Kasumi-1 (cell line): ENCODE measurements at places on chromosomes 1 and 21.
A peak's percentile ranks its signal among the peaks of the same experiment; 100 is the strongest.

DNA sequence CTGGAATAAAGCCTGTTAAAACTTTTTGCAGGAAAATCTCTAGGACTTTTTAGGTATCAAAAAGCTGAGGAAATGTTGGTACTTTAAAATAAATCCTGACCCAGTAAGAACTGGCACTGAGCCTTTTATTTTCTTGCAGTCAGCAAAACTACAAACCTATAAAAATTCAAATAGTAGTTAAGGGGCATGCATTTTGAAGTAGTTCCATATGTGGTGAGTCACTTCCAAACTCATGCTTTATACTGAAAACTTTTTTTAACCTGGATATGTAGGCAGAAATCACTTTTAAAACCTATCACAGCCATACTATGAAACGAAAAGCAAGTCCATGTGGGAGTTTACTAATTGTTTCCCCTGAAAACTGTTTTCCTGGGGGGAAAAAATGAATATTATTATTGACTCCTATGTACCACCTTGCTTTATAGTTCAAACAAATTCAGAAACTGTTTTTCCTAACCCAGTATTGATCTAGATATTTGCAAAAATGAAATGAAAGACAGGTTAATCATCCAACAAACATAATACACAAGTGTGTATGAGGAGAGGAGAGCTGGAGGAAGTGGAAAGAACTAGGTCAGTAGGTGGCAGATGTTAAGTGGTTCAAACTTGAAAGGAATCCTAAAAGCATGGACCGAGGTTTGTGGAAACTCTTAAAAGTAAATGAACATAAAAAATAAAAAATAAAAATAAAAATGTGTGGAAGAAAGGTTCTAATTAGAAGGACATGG lies 30.5 kb downstream of the NRIP1 start:
- no peak for DNase-seq

GRCh38 chr1:18547460-18547859 lies 66.7 kb downstream of the KLHDC7A start:
- no peak for DNase-seq

DNA sequence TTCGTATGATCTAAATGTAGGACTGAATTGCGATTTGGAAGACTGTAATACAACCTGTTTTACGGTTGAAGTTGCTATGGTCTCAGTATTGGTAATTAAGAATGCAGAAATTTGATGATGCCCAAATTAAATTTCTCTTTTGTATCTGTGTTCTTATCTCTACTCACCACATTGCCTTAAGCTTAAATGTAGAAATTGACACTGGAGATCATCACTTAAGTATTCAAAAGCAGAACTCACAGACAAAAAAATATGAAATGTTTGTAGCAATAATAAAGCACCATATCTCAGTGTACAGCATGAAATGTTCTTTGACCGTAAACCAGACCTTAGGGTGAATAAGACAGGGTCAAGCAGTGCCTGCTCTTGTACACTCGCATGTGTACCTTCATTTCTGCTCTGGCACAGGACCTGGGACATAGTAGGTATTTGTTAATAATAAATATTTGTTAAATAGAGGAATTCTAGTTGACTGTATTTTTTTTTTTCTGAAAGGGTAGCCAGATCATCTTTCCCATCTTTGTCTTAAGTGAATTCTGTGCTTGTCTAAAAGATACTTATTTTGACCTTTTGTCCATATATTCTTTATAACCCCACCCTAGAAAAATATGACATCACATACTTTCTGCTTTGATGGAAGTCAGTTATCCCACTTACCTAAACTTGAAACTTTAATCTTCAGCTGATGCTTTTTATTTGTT lies 1.5 kb downstream of the CDC7 start:
- DNase-seq = no peak

DNA sequence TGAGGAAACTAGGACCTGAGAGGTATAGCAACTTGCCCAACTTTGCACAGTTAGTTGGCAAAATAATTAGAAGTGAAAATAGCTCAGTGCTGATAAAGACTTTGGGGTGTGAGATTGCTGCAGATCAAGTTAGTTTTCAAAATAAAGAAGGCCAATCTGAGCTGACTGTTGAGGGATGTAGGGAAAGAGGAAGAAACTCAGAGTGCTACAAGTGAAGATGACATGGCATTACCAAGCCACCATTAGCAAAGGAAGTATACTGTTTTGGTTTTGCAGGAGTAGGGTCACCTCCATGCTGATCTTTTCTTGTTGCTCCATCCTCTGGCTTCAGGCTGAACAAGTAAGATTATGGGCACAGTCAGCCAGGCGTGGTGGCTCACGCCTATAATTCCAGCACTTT lies 78.7 kb upstream of the ADAM30 start:
- DNase-seq = no peak

DNA sequence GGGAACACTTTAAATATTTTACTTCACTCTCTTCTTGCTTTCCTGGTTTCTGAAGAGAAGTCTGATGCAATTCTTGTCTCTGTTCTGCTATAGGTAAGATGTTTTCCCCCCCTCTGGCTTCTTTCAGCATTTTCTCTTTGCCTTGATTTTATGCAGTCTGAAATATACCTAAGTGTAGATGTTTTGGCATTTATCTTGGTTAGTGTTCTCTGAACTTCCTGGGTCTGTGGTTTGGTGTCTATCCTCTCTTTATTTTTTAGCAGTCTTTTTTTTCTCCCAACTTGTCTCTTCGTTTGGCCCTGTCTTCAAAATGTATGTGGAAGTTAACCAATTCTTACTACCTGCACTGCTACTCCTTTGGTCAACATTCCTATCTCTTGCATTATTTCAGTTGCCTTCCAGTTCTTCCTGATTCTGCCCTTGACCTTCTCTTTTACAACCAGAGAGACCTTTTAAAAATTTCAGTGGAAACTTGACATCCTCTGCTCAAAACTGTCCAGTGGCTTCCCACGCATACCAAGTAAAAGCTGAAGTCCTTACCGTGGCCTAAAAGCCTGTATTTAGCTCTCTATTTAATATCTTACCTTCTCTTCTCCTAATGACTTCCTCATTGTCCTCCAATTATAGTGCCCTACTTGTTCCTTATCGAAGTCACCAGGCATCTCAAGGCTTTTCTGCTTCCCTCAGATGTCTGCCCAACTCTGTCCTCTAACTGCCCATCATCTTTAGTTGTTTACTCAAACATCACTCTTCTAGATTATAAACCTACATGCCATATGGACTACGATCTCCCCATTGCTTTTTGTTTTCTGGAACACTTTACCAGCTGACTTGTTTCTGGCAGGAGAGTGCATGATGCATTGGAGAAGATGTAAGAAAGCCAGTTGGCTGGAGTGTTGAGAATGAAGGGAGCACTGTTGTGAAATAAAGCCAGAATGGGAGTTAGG lies 40.9 kb downstream of the RAP1A start:
- no peak for DNase-seq

- DNase-seq = no peak
Observed at GRCh38 chr1:203906932-203907331, 45.5 kb downstream of the SNRPE start.

GRCh38 chr1:235317168-235317567 lies 10.8 kb downstream of the ARID4B start:
- no peak for DNase-seq

DNA sequence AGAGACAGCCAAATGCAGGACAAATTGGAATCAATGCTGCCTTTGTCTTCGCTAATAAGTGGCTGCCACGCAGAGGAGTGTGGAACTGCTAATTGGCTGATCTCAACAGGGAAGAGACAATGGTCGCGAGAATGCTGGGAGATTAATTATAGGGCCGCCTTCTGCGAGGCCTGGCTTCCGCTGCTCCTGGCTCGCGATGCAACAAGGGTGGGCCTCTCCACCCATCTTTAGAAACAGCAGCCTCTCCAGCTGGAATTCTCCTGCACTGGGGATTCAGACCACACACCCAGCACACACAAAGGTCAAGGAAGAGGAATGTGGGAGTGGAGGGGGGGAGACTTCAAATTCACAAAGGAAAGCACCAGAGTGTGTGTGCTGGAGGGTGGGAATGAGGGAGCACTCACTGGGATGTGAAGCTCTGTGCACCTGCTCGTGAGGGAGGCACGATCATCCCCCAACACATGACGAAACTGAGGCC lies 200.7 kb upstream of the GRIK3 start:
- no peak for DNase-seq

- no peak for DNase-seq
Observed at GRCh38 chr1:25161981-25162380, 70.3 kb downstream of the SYF2 start.

DNA sequence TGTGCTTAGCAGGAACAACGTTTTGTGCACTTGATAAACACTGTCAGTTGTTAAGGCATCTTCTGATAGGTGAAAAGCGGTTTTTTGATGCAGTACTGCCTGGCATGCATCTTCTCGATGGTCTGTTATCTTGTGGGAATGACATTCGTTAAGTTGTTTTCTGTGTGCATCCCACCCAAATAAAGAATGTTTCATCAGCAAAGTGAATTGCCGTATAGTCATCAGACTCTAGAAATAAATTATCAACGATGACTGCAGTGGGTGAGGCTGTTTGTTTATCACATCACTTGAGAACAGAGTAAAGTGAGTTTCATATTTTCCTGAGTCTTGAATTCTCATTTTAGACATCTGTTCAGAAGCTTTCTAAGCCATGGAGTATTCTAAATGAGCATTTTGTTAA lies 34.1 kb downstream of the NFIA start:
- no peak for DNase-seq

GRCh38 chr1:210726621-210727020 lies 397.9 kb downstream of the HHAT start:
- no peak for DNase-seq

- peak; percentile 60 for DNase-seq
Observed at GRCh38 chr21:34946385-34946840, 102.7 kb downstream of the RUNX1 start.

GRCh38 chr1:30518696-30519095 lies 204.7 kb downstream of the MATN1 start:
- DNase-seq = no peak

DNA sequence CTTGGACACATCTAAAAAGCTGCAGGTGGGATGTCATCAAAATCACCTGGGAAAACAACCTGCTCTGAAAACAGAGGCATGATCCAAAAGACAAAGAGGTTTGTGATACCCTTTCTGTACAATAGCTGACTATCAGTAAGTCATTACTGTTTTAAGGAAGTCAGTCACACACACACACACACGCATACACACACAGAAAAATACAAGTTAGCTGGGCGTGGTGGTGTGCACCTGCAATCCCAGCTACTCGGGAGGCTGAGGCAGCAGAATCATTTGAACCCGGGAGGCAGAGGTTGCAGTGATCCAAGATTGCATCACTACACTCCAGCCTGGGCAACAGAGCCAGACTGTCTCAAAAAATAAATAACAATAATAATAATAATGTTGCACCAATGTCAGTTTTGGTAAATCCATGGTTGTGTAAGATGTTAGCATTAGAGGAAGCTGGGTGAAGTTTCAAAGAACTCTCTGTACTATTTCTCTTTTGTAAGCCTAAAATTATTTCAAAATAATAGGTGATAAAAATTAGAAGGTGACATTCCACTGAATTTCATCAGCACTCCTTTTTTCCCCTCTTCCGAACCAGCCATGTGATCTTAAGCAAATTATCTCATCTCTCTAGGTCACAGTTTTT lies 9.9 kb upstream of the HLCS start:
- DNase-seq = no peak

DNA sequence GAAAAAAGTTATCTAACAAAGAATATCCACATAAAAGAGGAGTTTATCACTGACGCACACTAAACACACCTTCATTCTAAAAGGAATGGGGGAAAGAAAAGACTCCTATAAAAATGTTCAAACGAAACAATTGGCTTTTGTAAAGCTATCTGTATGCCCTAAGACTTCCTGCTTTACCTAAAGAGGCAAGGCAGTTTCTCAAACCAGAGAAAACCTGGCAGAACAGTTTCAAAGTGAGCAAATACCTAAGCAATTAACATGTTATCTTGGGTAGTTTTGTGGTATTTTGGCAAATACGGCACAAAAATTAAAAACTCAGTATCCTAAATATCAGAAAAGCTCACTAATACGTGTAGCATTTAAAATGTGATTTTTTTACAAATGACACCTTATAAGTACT lies 1.9 kb downstream of the PUM1 start:
- no peak for DNase-seq

- no peak for DNase-seq
Observed at GRCh38 chr21:33411949-33412430, 8.8 kb downstream of the IFNGR2 start.

DNA sequence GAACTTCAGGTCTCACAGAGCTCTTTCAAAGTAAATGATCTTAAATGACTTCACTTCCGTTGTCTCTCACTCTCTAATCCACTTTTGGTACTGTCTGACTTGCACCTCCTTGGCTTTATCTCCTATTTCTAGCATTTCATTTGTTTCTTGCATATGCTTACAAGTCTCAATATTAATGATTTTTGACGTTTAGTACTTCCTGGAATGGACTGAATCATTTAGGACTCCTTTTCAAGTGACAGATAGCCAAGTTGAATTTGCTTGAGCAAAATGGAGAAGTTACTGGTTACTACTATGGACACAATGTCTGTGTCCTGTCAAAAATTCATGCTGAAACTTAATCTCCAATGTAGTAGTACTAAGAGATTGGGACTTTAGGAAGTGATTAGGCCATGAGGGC lies 7.0 kb upstream of the SGIP1 start:
- DNase-seq = no peak

DNA sequence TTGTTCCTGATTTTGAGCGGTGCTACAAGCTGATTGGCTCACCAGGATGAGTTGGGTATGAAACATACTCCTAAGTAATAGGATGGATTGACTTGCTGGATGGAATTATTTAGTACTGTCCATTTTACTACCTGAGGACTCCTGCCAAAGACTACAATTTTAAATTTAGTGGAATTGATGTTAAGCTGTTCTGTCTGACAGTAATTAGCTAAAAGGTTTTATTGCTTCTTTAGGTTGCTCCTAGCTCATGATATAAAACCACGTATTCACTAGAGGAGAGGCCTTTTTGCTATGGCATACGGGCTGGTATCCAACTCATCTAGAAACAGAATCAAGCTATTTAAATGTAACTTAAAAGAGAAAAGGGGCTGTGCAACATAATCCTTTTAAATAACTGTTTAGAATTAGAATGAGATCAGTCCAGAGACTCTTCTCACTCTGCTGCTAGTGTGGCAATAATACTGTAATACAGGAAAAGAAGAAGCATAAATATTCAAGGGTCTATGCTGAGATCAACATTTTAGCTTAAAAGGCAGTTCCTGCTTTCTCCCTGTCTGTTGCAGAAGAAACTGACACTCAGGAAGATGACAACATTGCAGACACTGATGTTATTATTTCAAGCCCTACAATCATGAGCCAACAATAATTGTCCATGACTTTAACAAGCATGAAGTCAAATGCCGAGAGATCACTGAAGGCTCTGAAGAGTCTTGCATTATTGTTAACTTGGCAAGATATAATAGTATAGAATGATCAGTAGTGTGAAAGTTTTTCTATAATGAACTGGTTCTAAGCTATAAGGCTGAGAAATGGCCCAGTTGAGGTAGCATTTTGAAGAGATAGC lies 258.7 kb upstream of the ADGRL4 start:
- peak; percentile 1 for DNase-seq

DNA sequence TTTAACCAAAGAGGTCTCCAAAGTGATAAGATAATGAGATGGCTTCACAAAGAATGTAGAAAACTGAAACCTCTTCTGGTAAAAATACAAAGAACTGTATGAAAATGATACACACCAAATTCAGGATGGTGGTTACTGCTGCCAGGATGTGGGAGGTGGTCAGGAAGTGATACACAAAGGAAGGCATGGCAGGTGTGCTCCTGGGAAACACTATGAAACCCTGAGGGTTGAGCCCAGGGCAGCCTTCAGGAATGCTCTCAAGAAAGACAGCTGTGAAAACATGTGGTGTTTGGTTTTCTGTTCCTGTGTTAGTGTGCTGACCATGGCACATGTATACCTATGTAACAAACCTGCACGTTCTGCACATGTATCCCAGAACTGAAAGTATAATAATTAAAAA lies 109.3 kb downstream of the NTNG1 start:
- DNase-seq = no peak

GRCh38 chr1:77282866-77283539 lies 1.2 kb downstream of the AK5 start:
- DNase-seq = no peak
